ENCODE measurements at places on chromosomes 7 and 10.

DNA sequence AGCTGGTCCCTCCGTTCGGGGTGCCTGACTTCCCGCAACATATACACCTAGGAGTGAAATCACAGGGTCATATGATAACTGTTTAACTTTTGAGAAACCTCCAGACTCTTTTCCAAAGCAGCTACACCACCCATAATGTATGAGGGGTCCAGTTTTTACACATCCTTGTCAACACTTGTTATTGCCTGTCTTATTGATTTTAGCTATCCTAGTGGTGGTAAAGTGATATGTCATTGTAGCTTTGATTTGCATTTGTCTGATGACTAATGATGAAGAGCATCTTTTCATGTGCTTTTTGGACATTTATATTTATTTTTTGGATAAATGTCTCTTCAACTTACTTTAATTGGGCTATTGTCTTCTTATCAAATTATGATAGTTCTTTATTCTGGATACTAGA is 29.0 kb downstream of the SND1 start:
- DNase-seq = no peak

DNA sequence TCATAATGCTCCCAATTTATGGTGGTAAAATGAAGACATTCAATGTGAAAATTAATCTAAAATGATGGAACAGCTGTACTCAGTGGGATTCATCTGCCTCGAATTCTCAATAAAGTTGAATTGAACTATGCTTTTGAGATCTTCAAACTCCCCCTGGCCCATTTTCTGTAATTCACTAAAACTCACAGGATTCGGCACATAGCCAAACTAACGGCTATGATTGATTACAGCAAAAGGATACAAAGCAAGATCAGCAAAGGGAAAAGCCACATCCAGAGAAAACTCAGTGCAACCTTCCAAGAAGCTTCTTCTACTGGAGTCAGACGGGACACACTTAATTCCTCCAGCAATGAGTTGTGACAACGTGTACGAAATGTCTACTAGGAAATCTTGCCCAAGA is 307.5 kb downstream of the CNTNAP2 start:
- DNase-seq = no peak

GRCh38 chr7:83684928-83685327 is 36.0 kb upstream of the SEMA3E start:
- no peak for DNase-seq

GRCh38 chr10:14185316-14186045 is 145.2 kb downstream of the FRMD4A start:
- DNase-seq = peak; percentile 63

DNA sequence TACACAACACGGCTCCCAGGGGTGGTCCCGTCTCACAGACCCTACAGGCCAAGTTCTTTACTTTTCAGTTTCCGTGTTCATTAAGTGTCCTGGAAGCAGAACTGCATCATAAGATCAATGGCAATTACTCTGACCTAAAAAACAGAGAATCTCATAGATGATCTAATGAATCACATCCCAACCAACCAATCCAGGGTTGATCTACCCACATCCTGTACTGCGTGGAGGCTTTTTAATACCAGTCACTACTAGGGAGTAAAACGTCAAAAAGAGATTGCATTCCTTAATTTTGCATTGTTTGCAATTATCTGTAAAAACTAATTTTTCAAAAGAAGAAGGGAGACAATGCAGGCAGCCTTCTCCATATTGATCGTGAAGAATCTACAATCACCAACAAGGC is 72.6 kb downstream of the PARD3 start:
- DNase-seq = no peak
